Activated naive CD4-positive, alpha-beta T cell treated with anti-CD3 and anti-CD28 coated beads for 36 hours (primary cell): ENCODE measurements at places on chromosomes 1 and 21. TPM values are rescaled to one million over a fixed set of nuclear protein-coding genes. Genes with fewer than 3 reads are reported as not detected.

GRCh38 chr1:234735476-234735875, 125.5 kb upstream of the IRF2BP2 start:
- no peak for DNase-seq

DNA sequence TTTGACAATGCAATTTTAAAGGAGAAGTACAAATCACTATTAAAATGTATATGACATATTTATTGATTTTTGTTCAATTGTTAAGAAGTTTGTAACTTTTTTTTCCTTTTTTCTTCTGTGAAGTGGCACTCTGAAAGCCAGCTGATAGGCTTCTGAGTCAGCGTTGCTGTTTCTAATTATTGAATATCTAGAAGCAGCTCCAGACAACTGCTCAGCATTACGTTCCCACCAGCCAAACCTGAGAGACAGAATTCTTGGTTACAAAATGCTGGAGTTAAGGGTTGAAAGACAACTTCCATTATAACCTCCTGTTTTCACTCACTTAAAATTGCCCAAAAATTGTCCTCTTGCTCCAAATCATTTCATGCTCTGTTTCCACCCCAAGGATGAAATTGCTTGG, 31.4 kb upstream of the LMX1A start:
- no peak for DNase-seq

DNA sequence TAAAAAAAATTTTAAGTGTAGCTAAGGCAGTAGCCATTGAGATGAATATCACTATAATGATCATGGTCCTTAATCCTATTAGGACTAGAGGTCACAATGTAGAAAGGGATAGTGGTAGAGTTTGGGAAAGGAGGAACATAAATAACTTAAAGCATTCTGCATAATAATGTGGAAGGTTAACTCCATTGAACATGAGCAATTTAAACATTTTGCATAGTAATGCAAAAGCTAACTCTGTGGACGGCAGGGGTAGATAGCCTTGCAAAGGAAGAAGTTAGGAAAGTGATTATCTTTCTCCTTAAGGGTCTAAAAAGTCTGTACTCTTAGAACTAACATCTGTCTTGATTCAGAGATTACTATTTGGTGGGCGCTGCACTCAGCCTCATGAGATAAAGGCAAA, 39.0 kb upstream of the DENND1B start:
- DNase-seq = no peak

- DNase-seq = peak; percentile 45
Measured at GRCh38 chr1:156259805-156260204, 11.9 kb upstream of the PAQR6 start.

DNA sequence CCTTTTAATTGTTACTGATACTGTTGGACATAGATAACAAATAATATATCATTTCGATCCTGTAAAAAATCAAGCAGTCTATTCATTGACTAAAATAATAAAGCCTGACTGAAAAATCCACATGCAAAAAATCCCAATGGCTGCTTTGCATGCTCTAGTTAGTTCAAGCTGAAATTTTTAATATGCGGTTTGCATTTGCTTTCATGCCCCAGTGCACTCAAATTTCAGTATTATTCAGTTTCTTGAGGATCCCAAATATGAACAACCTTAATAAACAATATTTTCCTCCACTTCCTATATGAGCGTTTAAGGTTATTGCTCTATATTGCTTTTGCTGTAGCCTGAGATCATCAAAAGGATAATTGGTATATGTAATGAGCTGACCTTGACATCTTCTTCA, 75.1 kb upstream of the DPH5 start:
- no peak for DNase-seq

GRCh38 chr1:61447968-61448430, 276.9 kb downstream of the TM2D1 start:
- no peak for DNase-seq

GRCh38 chr1:9595156-9595967, 6.7 kb downstream of the TMEM201 start:
- no peak for DNase-seq

DNA sequence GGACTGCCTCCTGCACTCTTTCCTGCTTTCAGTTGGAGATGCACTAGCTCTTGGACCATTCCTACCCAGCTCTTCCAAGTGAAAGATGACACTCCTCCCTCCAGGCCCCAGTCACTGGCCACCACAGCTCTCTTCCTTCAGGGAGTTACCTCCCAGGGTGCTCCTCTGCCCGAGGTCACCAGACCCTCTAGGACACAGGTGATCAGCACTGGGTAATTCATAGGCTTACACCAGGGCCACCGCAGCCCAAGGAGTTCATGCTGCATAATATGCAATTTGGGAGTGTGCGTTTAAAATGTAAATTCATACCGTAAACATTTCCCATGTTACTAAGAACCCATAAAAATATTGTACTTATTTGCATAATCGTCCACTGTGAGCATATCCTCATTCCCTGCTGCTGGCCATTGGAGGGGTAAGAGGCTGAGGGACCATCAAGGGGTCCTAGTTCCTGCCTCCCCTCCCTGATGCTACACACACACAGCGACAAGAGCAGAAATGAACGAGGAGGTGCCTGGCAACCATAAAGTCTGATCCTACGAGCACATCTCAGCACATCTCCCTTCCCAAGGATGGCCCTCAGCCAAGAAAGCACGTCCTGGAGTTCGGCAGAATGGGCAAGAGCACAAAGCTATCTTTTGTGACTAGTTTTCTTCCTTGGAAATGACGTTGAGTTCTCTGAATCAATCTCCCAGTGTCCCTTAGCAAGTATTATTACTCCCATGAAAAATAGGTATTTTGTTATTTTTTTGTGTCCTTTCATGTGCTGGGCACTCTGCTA, 222.9 kb upstream of the RAB4A start:
- DNase-seq = no peak

DNA sequence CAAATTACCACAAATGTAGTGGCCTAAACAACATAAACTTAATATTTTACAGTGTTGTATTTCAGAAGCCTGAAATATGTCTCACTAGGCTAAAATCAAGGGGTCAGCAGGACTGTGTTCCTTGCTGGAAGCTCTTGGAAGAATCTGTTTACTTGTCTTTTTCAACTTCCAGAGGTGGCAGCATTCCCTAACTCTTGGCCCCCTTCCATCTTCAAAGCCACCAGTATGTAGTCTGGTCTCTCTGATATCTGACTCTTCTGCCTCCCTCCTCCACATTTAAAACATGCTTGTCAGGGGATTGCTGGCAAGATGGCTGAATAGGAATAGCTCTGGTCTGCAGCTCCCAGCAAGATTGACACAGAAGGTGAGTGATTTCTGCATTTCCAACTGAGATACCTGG, 567.5 kb downstream of the PLA2G4A start:
- DNase-seq = no peak

GRCh38 chr1:58735586-58735985, 35.7 kb upstream of the MYSM1 start:
- DNase-seq = no peak

DNA sequence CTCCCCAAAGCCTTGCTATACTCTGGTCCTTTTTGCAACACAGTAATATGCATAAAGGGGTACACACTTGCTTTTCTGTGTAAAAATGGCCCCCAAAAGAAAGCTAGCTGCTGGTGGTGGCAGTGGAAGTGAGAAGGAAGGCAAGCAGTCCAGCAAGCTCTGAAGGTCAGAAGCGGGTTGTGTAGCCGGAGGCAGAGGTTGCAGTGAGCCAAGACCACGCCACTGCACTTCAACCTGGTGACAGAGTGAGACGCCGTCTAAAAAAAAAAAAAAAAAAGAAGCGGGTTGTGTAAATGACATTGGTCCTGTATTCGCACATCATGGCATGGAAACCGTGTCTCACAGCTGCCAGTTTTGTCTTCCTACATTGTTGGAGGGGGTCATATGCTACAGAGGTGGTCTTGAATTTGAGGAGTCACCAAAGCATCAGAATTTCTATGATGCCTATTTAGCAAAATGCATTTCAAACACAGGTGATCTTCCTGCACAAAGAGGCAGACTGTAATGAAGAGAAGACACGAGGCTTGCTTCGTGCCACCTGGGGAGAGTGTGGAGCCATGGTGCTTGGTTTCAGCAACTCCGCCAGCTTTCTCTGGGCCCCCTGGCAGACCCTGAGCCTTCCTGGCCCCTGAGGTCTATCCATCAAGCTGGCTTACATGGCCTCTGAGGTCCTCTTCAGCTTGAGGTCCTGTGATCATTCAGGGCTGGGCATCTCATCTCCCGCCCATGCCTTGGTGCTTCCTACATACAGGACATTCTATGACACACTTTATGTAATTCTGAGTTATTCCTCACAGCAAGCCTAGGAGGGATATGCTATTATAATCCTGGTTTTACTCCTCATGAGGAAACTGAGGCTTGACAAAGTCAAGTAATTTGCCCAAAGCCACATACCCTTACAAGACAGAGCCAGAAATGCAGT, 71.0 kb downstream of the TOMM20 start:
- no peak for DNase-seq

GRCh38 chr1:89739844-89740216, 81.0 kb upstream of the LRRC8D start:
- no peak for DNase-seq

DNA sequence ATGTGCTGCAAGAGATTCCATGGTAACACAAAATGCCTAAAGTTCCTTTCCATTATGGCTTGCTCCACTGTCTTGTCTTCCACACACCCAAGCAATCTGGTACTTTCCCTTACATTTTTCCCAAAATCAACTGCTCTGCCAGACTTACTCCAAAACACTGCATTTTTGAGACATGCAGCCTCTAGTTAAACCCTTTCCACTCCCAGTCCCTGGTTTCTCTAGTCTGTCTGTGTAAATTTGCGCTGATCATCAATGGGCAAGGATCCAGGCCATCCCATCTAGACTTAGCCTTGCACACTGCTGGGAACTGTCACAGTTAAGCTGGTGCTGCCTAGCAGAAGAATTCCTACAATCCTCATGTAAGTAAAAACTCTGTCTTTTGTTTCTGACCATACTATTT, 47.8 kb downstream of the DAB1 start:
- DNase-seq = no peak

DNA sequence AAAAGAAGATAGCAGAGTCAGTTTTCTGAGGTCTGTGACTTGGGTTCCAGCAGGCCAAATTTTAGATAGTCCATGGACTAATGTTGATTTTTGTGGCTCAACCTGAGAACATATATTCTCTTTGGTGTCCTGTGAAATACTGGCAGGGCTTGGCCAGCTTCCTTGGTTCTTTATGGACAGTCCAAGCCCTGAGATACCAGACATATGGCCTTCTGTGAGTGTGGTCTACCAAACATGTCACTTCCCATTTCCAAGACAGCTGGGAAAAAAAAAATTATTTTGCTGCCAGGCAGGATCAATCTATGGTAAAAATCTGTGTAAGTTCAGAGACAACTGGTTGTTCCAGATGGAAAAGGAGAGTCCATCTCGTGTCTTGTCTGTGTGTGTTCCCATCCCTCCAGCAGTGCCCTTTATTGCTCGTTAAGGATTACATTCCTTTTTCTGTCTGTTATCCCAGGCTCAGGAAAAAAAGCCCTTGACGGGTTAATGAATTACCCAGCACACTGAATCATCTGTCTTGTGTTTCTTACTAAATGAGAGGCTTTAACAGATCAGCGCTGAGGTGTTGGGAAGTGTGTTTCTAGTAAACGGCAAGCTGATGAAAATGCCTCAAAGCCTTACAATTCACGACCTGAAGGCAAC, 33.4 kb upstream of the XPR1 start:
- DNase-seq = no peak

DNA sequence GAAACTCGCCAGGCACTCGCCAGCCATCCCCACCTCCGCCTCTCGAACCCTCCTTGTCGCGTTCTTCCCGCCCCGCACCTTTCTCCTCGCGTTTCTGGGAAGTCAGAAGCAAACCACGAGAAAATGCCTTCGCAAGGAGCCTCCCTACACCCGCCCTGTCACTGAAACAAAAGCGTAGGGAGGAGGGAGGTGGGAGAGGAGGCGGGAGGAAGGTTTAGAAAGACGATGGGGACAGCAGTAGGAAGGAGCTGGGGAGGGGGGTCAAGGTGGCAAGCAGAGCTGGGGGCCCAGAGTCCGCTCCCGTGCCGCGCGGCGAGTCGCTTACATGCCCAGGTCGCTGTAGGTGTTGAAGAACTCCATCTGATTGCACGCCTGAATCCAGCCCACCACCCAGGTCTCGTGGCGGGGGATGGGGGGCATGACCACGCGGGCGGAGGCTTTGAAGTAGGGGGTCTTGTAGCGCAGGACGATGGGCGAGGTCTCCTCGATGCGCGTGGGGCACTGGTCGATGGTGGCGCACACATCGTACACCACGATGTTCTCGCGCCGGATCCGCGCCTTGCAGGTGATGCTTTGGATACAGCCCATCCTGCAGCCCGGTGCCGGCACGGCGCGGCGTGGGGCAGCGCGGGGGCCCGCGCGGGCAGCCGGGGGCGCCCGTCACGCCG, 1.0 kb downstream of the FAM78B start:
- DNase-seq = no peak

DNA sequence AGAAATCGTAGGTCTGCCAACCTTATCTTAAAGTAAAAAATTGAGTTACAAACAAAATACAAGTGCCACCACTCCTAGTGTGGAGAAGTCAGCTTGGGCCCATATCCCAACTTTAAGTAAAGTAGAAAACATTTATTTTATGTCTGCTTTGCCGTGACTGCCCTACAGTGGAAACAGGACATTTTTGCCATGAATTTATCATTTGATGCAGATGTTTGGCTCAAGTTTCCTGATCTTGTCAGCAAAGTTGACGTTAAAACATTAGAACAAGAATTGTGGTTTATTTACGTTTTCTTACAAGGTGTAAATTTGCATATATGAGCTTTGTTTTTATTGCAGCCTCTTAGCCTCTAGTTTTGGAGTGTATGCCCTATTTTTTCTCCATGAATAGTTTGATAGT, 17.1 kb upstream of the KCNJ15 start:
- DNase-seq = no peak

GRCh38 chr1:205849619-205850355, at the start of gene PM20D1:
Gene PM20D1 (minus strand): TSS chr1:205850132. CDS start chr1:205850072, 60 bp downstream.
- DNase-seq = peak; percentile 92

GRCh38 chr1:171313835-171314320, at the start of gene FMO4:
Gene FMO4 (plus strand): TSS chr1:171314183. CDS start chr1:171319826, 5,643 bp downstream.
- peak; percentile 92 for DNase-seq

GRCh38 chr1:96688767-96689166, 32.8 kb upstream of the PTBP2 start:
- DNase-seq = no peak

DNA sequence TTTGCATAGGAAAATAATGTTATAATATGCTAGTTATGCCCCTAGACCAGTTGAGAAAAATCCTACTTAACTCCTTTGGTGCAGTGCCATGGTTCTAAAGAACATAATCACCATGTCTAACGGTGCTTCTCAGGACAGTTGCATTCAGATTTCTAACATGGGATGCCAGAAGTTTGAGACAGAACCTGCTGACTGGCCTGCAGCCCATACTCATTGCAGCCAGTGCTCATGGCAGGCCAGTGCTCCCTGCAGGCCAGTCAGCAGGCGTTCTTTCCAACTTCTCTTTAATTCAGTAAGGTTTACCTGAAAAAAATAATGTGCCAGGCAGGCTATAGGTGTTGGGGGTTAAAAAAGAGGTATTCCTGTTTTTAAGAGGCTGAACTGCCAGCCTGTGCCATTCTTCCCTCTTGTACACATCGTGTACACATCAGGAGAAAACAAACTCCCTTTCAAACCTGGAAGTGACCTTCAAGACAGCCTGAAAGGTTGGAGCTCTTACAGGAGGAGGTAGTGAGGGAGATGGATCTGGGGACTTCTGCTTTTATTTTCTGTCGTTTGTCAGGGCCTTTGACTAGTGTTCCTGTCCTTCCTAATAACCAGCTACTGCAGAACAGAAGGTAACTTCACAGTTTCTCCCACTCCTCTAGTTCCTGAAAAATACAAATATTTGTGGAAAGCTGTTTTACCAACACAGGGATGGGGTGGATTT, 146.0 kb upstream of the MAGI3 start:
- DNase-seq = no peak

- DNase-seq = peak; percentile 36
Measured at GRCh38 chr1:223363057-223363855, 720 bp downstream of the SUSD4 start.

Gene CDCA8
- 73.6 TPM for total RNA-seq

Gene ITLN1
- not detected for total RNA-seq

Gene OR10Z1
- total RNA-seq = not detected

Gene RSRP1
- 101 TPM for total RNA-seq
